Left kidney (tissue), 8 donors: ENCODE measurements at places on chromosomes 7 and 10.

DNA sequence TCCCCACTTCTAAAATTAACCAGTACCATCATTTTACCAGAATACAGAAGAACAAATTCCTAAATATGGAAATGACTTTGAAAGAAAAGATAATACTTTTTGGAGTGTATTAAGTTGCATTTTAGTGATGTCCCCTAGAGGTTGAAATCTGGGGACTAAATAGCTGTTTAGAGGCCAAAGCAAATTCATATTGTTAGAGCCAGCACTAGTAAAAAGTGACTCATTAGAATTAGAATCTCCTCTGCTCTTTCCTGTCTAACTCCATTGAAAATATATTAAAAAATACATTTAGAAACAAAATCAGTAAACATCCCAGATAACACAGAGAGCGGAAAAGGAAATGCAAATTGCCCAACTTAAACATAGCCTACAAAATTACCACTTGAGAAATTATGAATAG is 1189.6 kb upstream of the C7orf33 start:
- DNase-seq = no peak

DNA sequence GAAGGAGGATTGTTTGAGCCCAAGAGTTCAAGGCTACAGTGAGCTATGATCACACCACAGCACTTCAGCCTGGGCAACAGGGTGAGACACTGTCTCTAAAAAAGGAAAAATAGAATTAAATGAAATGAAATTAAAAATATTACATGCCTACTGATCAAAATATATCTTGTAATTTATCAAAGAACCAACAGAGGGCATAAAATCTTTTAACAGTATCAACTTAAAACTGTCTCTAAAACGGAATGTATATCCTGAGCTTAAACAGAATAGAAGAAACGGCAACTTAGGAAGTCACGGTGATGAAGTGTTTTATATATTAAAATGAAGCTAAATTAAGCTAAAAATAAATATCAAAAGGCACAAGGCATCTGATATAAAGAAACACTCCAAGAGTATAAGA is 78.8 kb downstream of the MTPAP start:
- no peak for DNase-seq

DNA sequence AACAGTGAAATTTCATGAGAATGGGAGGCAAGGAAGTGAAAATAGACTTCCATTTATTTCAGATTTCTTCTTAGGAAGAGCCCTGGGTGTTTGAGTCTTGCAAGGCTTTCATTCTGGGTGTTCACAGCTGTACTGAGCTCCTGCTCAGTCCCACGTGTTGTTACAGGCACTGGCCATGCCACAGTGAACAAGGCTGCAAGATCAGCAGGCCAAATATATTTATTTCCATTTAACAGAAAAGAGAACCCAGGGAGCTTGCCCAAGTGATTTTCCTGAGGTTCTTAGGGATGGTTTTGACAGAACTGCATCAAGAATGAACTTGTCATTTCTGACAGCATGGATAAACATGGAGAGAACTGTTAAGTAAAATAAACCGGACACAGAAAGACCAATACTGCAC is 54.5 kb upstream of the CD36 start:
- DNase-seq = no peak

- no peak for DNase-seq
These were observed 14.5 kb upstream of the FAM204A start for GRCh38 chr10:118356628-118357027.

- DNase-seq = no peak
These were observed 83.9 kb downstream of the PIP4K2A start for GRCh38 chr10:22630234-22631174.

DNA sequence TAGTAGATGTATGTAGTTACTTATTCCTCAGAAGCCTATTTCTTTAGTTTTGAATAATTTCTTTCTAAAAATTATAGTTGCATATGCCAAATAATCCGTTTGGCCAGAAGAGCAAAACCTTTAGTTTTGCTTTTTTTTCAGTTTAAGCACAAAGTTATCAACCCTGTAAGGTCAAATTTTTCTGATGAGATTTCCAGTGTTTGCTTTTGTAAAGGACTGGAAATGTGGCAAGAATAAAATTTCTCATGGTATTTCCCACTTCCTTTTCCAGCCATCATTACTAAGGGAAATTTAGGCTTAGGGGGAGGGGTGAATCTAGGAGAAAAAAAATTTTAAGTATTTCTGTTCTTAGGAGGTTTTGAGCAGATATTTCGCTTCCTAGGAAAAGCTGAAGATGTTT is 7.6 kb downstream of the CALD1 start:
- no peak for DNase-seq

GRCh38 chr10:70850097-70850496 is 34.3 kb downstream of the SGPL1 start:
- DNase-seq = no peak

- no peak for DNase-seq
These were observed 62.7 kb downstream of the EZH2 start for GRCh38 chr7:148821422-148821821.

DNA sequence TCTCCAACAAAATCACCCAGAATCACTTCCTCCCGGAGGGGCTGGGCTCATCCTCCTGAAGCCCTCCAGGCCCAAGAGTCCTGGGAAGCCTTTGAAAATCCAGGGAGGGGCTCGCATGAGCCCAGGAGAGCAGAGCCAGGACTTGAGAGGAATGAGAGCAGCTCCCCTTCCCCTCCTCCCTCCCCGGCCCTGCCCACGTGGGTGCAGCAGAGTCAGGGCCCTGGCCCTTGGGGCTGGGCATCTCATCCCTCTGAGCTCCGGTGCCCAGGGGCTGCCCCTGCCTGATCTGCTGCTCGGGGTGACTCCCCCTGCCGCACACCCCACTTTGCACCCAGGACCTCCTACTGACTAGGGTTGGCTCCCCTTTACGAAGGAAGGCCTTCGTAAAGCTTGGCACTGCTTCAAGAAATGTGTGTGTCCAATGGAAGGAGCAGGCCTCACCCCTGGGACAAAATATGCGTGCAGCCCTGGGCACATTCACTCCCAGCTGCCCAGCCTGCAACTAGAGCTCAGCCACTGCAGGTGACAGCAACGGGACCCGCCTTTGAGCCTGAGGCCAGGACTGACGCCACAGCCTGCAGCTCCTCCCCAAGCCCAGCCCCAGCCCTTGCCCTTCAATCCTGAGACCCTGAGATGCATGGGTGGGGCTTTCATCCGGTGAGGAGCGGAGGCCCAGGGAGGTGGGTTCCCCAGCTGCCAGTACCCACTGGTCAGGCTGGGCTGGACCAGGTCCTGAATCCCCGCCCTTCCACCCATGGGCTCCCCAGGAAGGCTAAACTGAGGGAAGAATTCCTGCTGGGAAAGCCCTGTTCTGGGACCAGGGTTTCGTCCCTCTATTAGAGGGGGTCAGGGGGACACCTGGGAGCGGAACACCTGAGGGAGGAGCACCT is 21.8 kb downstream of the PWWP2B start:
- DNase-seq = no peak

DNA sequence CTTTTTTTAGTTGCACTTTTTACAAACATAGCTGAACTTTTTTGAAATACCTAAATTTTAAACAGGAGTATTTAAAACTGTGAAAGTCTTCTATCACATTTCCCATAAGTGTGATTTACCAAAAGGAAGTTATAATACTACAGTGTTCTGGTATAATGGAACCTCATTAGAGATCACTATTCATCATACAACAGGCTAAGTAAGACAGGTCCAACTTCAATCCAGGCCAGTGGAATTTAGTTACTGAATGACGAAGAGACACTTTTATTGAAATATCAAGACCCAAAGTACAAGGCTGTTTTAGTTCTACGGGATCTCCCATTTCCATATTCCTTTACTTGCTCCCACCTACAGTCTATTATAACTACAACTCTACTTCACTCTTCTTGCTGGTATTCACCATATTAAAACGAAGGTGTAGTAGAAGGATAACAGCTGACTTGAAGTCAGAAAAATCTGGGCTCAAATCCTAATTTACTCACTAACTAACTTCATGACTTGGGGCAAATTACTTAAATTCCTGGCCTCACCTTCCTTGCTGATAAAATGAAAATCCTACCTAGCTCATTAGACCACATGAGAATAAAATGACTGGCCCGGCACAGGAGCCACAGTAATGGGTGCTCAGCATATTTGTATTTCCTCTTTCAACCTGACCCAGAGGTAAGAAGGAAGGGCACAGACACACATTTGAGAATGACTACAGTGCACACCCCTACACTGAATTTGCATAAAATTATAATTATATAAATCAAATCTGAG is 21.6 kb downstream of the GPAM start:
- no peak for DNase-seq

DNA sequence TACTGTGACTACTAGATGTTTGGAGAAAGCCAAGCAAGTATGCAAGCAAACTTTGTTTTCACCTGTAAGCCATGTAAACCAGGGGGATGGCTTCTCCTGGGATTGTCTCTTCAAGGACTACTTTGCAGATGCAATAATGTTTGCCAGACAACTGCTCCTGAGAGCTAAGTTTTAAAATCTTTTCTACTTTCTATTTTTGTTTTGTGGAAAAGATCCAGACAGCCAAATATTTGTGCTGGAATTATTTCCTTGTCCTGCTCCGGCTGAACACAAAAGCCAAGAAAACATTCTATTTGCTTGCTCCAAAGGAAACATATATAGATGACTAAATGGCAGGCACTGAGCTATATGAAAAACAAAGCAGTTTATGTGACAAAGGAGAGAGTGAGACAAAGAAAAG is 51.6 kb downstream of the TFPI2 start:
- DNase-seq = no peak

GRCh38 chr7:121442845-121443244 is 46.7 kb upstream of the FAM3C start:
- no peak for DNase-seq

DNA sequence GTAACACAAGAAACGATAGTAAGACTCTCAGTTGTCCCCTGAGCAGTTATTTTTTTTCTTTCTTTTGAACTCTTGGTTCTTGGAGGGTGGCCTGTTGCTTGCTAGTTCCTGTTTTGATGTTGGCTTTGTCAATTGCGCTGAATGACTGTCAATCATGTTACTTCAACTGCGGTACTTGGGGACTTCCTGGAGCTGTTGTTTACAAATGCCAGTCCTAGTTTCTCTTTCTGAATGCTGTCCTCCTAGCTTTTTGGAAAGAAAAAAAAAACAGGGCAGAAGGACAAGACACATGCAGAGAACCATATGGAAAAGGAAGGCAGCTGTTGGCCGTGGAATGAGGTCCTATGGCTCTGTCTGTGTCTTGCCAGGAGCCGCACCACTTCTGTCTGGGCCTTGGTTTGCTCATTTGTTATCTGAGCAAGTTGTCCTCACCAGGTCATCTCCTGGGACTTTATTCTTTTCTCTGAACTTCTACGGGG is 7.0 kb upstream of the PDCD4 start:
- no peak for DNase-seq

DNA sequence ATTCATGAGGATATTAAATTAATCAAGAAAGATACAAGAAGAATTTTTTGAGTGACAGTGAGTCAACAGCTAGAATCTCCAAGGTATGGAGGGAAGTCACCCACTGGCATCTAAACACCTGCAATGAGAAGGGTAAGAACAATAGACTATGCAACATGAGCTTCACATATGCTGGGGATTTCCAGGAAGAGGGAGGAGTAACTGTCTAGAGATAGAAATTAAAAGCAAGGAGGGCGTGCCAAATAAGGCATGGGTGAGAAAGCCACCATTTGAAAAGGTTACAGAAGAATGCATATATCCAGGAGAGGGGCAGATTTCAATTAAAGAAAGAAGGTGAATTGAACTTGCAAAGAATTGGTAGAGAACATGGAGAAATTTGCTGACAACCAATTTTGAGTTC is 365.7 kb downstream of the GPR37 start:
- DNase-seq = no peak

- DNase-seq = no peak
These were observed 721.9 kb downstream of the TNS3 start for GRCh38 chr7:46859963-46860475.

DNA sequence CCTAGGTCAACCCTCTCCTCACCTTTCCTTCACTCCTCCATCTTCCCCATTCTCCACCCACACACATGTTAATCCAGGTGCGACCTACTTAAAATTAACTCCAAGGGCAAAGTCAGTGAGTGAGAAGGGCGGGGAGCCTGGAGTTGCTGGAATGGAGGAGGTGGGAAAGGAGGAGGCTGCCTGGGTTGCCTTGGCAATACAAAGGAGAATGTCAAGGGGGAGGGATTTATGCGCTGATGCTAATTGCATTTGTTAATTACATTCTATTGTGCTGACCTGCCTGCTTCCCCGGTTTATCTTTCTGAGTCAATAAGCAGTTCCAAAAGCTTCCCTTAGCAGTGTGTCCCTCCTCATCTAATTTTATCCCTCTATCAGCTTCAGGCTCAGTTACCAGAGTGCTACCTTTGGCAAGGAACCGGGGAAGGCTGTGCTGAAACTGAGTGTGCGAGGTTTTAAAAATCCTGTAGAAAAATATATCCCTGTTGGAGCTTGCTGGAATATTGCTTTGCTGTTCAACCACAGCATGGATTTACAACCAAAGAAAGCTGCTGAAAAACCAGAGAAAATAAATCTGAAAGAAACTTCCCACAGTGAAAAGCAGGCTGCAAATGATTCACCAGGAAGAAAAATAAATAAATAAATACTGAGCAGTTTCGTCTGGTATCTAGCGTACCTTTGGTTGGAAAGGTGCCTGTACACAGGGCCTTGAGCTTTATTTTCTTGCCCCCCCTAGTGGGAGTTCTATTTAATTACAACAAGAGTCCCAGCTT is 113.2 kb upstream of the DGKB start:
- DNase-seq = peak; percentile 85

DNA sequence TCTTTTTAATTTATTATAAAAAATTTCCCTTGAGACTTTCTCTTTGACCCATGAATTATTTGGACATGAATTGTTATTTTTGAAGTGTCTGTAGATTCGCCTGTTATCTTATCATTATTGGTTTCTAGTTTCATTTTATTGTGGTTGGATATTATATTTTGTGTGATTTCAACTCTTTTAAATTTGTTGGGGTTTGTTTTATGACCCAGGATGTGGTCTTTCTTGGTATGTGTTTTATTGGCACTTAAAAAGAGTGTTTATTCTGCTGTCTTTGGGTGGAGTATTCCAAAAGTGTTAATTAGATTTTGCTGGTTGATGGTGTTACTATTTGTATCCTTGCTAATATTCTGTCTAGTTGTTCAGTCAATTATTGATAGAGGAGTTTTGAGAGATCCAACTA is 50.5 kb upstream of the GPR141 start:
- DNase-seq = no peak

DNA sequence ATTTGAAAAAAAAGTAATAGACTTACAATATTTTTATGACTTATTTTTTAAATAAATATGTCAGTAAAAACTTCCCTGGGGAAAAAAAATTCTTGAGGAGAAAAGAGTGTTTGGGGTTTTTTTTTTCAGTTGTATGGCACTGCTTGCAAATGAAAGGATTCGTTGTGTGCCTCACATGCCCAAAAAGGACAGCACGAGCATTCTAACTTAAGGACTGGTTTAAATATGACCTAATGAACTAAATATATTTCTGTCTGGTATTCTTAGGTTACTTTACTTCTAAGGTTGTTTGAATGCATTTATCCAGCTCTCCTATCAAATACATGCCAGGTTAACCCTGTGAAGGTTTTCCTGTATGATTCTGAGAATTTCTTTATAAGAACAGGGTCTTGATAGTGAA is 988 bp upstream of the CD36 start:
- DNase-seq = no peak
